CD4-positive, alpha-beta T cell (primary cell): ENCODE measurements at places on chromosomes 2 and 18.
A peak's percentile ranks its signal among the peaks of the same experiment; 100 is the strongest.

- peaks cover 13% of the 10 kb centered on the region for H3K4me1 ChIP-seq
- no peak overlapping the region for H3K27ac ChIP-seq
- H3K4me3 ChIP-seq: no peak overlapping the region
- no peaks in the 10 kb centered on the region for H3K27me3 ChIP-seq
Measured at GRCh38 chr18:79411614-79412526, 16.1 kb downstream of the NFATC1 start.

DNA sequence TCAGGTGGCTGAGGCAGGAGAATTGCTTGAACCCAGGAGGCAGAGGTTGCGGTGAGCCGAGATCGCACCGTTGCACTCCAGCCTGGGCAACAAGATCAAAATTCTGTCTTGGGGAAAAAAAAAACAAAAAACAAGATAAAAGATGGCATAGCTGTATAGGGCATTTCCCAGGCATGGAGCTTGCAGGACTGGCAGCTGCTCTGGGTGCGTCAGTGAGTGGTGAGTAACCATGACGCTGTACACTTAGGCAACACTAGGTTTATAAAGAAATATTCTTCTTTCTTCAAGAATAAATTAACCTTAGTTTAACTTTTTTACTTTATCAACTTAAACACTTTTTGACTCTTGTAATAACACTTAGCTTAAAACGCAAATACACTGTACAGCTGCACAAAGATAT is 15.4 kb downstream of the TGOLN2 start:
- peaks cover 36% of the 10 kb centered on the region for H3K4me1 ChIP-seq
- peaks cover 28% of the 10 kb centered on the region for H3K36me3 ChIP-seq
- H3K27me3 ChIP-seq: no peaks in the 10 kb centered on the region
- H3K27ac ChIP-seq: no peak overlapping the region
- no peak for DNase-seq
- H3K4me3 ChIP-seq: no peak overlapping the region

DNA sequence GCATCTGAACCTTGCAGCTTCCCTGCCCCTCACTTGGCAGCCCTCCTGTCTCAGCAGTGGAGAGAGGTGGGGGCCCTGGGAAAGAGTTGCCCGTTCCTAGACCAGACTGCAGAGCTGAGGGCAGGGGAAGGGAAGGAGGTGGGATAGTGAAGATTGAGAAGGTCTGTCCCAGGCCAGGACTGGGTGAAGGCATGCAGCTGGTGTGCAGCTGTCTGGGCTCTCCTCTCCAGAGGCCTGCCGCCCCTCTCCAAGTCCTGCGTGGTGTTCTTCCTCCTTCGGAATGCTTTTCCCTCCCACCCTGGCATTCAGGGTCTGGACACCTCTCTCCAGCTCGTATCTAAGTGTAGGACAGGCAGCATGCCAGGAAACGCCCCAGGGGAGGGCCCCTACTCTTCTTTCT is 323.5 kb downstream of the CELF4 start:
- H3K27me3 ChIP-seq: peaks cover 18% of the 10 kb centered on the region
- H3K36me3 ChIP-seq: no peaks in the 10 kb centered on the region
- H3K4me1 ChIP-seq: no peaks in the 10 kb centered on the region
- H3K4me3 ChIP-seq: no peak overlapping the region
- H3K27ac ChIP-seq: no peak overlapping the region

- H3K27me3 ChIP-seq: no peaks in the 10 kb centered on the region
- no peaks in the 10 kb centered on the region for H3K36me3 ChIP-seq
- H3K27ac ChIP-seq: peak within 1 kb of the TSS; percentile 93
- H3K4me3 ChIP-seq: peak within 1 kb of the TSS; percentile 90
- peak; percentile 98 for DNase-seq
Measured at GRCh38 chr2:68467077-68467960, at the start of the genes APLF and FBXO48. TSS of gene APLF (plus strand) at chr2:68467585. CDS start at chr2:68467732, 147 bp downstream. TSS of gene FBXO48 (minus strand) at chr2:68467294. CDS start at chr2:68465145, 2,149 bp downstream.

GRCh38 chr18:54382733-54383252 is 25.1 kb downstream of the C18orf54 start:
- no peak overlapping the region for H3K4me3 ChIP-seq
- H3K36me3 ChIP-seq: no peaks in the 10 kb centered on the region
- DNase-seq: no peak
- H3K27ac ChIP-seq: no peak overlapping the region
- H3K4me1 ChIP-seq: no peaks in the 10 kb centered on the region
- H3K27me3 ChIP-seq: no peaks in the 10 kb centered on the region

DNA sequence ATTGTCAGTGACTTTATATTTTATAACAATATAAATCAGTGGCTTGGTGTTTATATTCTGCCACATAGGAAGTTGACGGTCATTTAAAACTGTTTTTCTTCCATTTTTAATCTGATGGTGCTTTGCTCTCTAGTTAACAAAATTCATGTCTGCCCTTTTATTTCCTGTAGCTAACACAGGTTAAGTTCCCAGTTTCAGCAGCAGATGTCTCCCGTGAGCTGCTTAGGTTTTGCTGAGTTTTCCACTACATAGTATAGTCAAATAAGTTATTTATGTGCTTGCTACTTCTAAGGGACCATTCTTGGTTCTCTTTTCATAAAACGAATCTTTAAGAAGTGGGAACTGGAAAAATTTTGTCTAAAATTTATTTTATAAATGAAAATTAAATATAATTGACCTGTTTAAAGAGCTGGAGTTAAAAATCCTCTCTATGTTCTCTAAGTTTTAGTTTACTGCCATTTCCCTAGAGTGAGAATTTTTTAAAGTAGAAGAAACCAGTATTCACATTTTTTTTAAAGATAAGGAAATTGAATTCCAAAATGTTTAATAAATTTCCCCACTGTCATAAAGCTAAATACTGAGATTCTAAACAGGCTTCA is 20.6 kb downstream of the HTR2B start:
- H3K36me3 ChIP-seq: peaks cover 30% of the 10 kb centered on the region
- no peak overlapping the region for H3K27ac ChIP-seq
- H3K27me3 ChIP-seq: no peaks in the 10 kb centered on the region

- peaks cover 11% of the 10 kb centered on the region for H3K36me3 ChIP-seq
- H3K27ac ChIP-seq: no peak overlapping the region
- DNase-seq: no peak
Measured at GRCh38 chr2:135945526-135945925, 39.9 kb downstream of the DARS1 start.

DNA sequence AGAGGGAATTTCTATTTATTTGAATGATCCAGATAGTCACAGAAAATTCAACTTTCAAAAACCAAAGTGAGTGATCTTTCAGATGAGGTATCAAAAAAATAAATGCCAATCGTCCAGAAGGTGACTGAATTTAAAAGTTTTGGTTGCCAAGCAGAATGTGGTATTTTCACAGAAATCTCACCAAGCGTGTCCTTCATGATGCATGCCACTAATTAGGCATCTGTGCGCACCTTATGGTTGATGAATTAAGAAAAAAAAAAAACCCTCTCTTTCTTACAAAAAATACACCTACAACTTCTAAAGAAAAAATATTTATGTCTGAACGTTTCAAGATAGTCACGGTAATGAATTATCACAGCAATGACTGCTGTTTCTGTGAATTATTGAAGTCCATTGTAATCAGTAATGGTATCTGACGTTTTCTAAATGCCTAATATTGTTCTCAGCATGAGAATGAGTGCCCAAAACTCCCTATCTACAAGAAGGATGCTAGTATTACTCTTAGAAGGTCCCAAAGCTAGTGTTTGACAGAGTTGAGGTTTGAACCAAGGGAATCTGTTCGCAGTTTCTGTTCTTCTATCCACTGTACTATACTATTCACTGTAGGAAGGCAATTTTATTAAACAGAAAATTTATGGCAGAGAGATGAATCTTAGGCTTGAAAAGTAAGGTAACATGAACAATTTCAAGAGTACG is 219.6 kb upstream of the NETO1 start:
- DNase-seq: no peak
- H3K4me1 ChIP-seq: no peaks in the 10 kb centered on the region
- H3K27me3 ChIP-seq: no peaks in the 10 kb centered on the region

- DNase-seq: no peak
- H3K4me1 ChIP-seq: no peaks in the 10 kb centered on the region
- H3K36me3 ChIP-seq: no peaks in the 10 kb centered on the region
- no peak overlapping the region for H3K4me3 ChIP-seq
Measured at GRCh38 chr2:205402011-205402410, 280.3 kb upstream of the NRP2 start.

- H3K4me1 ChIP-seq: no peaks in the 10 kb centered on the region
- no peak for DNase-seq
- H3K27ac ChIP-seq: no peak overlapping the region
Measured at GRCh38 chr2:232908695-232909094, 38.6 kb downstream of the SNORC start.

DNA sequence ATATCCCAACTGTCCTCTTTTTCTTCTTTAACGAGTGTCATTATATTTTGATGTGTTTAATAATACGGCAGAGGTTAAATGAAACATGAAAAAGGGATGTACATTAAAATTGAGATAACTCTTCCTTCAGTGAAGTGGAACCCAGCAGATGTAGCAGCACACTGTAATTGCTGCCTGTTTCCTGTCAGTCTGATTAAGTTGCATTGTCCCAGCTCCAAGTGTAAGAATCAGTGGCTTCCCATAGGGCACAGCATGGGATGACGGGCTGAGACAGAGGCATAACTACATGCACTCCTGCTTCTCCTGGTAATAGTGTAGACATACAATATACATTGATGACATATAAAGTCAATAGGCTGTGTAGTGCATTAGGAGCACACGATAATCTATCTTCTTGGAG is 175.8 kb upstream of the TCF4 start:
- no peaks in the 10 kb centered on the region for H3K4me1 ChIP-seq
- H3K27ac ChIP-seq: no peak overlapping the region
- H3K27me3 ChIP-seq: no peaks in the 10 kb centered on the region

GRCh38 chr2:59296279-59296678 is 1055.2 kb upstream of the FANCL start:
- H3K27me3 ChIP-seq: no peaks in the 10 kb centered on the region
- no peaks in the 10 kb centered on the region for H3K4me1 ChIP-seq
- no peaks in the 10 kb centered on the region for H3K36me3 ChIP-seq
- no peak for DNase-seq
- no peak overlapping the region for H3K4me3 ChIP-seq

GRCh38 chr2:76825140-76825970 is 696.8 kb downstream of the LRRTM4 start:
- H3K4me3 ChIP-seq: no peak overlapping the region
- H3K27ac ChIP-seq: no peak overlapping the region
- no peak for DNase-seq
- no peaks in the 10 kb centered on the region for H3K36me3 ChIP-seq
- no peaks in the 10 kb centered on the region for H3K4me1 ChIP-seq

- no peaks in the 10 kb centered on the region for H3K27me3 ChIP-seq
- H3K36me3 ChIP-seq: no peaks in the 10 kb centered on the region
- H3K4me1 ChIP-seq: peaks cover 6% of the 10 kb centered on the region
Measured at GRCh38 chr2:202871300-202872141, at the start of gene ICA1L. TSS of gene ICA1L (minus strand) at chr2:202871766. CDS start at chr2:202829009, 42,757 bp downstream.

DNA sequence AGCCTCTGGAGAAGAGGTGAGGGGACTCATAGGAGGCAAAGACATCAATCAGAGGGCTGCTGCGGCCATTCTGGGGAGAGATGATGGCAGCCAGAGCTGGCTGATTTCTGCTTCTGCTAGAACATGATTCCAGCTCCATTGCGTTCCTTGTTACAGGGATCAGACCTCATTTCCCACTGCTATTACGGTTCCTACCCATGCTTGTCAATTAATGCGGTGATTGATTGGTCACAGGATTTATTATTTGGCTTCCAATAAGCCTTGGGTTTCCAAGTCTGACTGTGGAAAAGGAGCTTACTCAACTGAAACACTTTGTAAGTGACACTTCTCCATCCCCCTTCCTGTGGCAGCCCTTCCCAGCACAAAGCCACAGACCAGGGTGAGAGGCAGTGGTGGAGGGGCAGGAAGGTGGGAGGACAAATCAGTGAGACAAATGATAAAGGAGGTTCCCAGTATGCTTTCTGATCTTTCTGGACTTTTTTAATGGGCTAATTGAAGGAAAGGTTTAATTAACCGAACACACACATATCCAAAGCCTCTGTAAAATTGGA is 26.8 kb upstream of the CTLA4 start:
- H3K27ac ChIP-seq: no peak overlapping the region
- H3K27me3 ChIP-seq: no peaks in the 10 kb centered on the region
- H3K36me3 ChIP-seq: no peaks in the 10 kb centered on the region
- no peaks in the 10 kb centered on the region for H3K4me1 ChIP-seq

GRCh38 chr2:183408562-183408961 is 284.3 kb downstream of the NUP35 start:
- DNase-seq: no peak
- no peak overlapping the region for H3K27ac ChIP-seq
- no peaks in the 10 kb centered on the region for H3K36me3 ChIP-seq
- no peaks in the 10 kb centered on the region for H3K4me1 ChIP-seq
- H3K4me3 ChIP-seq: no peak overlapping the region

- no peak overlapping the region for H3K27ac ChIP-seq
- H3K4me1 ChIP-seq: peaks cover 17% of the 10 kb centered on the region
- H3K36me3 ChIP-seq: peaks cover 3% of the 10 kb centered on the region
- DNase-seq: no peak
Measured at GRCh38 chr2:128284037-128284441, 34.6 kb downstream of the HS6ST1 start.
